B cell (primary cell): ENCODE measurements at places on chromosomes 3 and 15. TPM values are rescaled to one million over a fixed set of nuclear protein-coding genes. Genes with fewer than 3 reads are reported as not detected.

GRCh38 chr3:122758877-122759560 is 34.6 kb downstream of the HSPBAP1 start:
- no peak for DNase-seq

- no peak for DNase-seq
These were observed 417.7 kb upstream of the TBL1XR1 start for GRCh38 chr3:177615015-177615414.

GRCh38 chr3:8355346-8355745 is 146.3 kb upstream of the LMCD1 start:
- DNase-seq, result no peak

- no peak for DNase-seq
These were observed 77.5 kb downstream of the ESYT3 start for GRCh38 chr3:138511945-138512344.

- DNase-seq, result peak; percentile 33
These were observed 1.3 kb downstream of the FEM1B start for GRCh38 chr15:68278595-68279405.

DNA sequence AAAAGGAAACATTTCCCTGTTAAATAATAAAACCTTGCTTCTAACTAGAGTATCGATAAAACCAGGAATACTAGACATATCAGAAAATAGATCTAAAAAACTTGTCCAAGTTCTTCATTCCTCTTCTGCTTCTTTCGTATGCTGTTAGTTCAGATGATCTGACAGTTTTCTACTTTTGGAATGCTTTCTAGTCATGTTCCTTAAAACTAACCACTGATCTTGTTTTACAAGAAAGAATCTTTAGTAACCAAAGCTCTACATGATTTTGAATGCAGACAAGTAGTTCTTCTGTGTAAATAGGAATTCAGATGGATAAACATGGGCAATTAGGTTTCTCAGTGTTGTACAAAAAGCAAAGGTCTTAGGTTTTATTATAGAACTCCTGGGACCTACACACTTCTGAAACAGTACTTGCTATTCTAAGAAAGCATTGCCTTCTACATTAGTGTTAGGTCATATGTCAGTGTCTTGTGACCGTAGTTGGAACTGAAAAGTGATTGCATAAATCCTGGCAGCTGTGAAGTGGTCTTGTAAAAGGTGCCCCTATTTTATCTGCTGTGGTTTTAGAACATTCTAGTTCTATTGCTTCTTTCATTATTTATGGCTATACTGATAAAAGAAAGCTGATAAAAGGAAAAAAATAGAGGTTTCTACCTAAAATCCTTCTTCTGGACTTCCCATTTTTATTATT is 40.7 kb downstream of the SNRK start:
- DNase-seq, result no peak

- no peak for DNase-seq
These were observed 147.7 kb downstream of the VGLL4 start for GRCh38 chr3:11495948-11496557.

GRCh38 chr3:122668930-122669730 is 11.5 kb upstream of the PARP14 start:
- no peak for DNase-seq

DNA sequence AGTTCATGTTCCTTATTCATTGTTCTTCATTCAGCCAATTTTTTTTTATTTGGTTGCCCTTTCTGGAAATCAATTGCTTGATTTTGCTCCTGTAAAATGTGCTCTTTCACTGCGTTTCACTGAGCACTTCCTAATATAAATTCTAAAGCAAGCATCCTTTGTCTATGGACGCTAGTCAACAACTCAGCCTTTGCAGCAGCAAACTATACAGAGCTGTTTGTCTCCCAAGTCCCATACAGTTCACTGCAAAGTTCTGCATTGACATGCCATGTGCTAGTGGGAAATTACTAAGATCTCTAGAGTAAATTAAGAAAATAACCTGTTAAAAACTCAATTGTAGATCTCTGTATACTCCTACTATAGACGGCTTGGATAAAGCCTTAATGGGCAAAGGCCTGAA is 130.1 kb upstream of the BHLHE40 start:
- DNase-seq, result no peak

DNA sequence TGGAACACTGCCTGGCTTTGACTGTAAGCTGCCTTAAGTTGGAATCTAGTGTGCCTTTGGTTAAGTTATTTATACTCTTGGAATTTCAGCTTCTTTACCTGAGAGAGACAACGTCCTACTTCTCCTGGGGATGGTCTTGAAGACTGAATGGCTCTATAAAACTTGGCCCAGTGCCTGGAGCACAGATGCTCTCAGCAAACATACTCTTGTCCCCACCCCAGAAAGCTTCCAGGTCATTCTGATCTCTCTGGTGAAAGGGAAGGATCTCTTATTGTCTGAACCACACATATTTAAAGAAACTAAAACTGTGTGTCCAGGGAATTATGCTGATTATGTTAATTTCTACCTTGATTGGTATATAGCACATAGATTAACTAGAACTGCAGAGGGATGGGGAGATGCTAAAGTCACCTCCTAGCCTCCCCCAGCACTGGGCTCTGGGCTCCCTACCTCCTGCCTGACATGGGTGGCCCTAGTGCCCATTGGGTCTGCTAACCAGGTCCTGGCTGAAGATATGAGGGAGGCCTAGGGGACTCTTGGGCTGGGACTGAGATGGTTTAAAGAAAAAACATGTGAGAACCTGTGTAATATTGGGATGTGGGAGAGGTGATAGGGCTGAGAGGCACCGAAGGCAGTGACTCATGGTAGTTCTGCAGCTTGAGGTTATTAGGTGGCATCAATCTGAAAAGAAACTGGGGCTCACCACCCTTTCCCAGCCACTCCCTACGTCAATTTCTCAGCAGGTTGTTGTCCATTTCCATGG is 171.0 kb downstream of the RPLP1 start:
- no peak for DNase-seq

DNA sequence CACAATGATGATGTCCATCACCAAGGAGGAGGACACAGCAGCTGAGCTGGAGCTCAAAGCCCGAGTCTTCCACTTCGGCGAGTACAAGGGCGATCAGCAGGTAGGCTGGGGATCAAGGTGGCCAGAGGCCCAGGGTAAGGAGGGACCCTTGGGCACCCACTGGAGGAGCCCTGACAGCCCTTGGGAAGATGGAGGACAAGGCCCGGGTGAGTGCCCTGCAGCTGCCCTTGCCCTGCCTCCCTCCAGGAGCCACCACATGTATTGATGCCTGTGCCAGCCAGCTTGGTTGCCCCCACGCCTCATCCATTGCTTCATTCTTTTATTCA is 38.4 kb downstream of the CFAP100 start:
- no peak for DNase-seq

DNA sequence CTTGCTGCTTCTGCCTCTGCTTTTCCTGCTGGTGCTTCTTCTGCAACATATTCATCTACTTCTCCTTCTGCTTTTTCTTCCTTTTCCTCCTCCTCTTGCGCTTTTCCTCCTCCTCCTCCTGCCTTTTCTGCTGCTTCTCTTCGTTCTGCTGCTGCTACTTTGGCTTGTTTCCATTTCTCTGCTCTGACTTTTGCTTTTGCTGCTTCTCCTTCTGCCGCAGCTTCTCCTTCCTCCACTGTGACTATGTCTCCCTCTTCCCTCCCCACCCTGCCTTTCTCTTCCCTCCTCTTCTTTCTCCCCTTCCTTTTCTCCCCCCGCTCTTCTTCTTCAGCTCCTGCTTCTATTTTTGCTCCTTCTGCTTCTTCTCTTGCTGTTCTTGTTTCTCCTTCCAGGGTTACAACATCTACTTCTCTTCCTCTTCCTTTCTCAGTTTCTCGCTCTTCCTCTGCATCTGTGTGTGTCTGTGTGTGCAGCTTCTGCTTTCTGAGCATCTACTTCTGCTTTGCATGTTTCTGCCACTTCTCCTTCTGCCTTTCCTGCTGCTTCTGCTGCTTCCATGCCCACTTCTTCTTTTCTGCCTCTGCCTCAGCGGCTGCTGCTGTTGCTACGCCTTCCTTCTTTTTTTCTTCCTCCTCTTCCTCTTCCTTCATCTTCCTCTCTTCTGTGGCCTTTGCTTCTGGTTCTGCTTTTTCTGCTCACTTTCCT is 51.4 kb downstream of the FAM43A start:
- peak; percentile 92 for DNase-seq

- peak; percentile 70 for DNase-seq
These were observed 34.9 kb upstream of the NRROS start for GRCh38 chr3:196604548-196604947.

- DNase-seq, result no peak
These were observed 1.6 kb upstream of the PRKCD start for GRCh38 chr3:53159156-53160060.

- DNase-seq, result no peak
These were observed 777 bp upstream of the SLC51A start for GRCh38 chr3:196215493-196216020.

- DNase-seq, result no peak
These were observed 107.2 kb upstream of the RGMA start for GRCh38 chr15:93196135-93196670.

- DNase-seq, result no peak
These were observed 18.5 kb upstream of the TM4SF4 start for GRCh38 chr3:149455989-149456388.

DNA sequence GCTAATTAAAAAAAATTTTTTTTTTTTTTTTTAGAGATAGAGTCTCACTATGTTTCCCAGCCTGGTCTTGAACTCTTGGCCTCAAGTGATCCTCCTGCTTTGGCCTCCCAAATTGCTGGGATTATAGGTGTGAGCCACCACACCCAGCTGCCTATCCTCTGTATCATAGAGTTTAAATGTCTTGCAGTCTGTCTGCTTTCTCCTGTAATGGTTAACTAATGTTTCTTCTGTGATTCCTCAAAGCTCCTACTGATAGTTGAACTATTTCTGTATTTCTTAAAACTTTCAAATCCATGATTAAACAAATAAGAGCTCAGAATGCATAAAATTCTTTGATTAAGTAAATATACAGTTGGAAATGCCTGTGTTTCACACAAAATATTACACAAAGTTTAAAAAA is 115.4 kb upstream of the TPM1 start:
- DNase-seq, result no peak

DNA sequence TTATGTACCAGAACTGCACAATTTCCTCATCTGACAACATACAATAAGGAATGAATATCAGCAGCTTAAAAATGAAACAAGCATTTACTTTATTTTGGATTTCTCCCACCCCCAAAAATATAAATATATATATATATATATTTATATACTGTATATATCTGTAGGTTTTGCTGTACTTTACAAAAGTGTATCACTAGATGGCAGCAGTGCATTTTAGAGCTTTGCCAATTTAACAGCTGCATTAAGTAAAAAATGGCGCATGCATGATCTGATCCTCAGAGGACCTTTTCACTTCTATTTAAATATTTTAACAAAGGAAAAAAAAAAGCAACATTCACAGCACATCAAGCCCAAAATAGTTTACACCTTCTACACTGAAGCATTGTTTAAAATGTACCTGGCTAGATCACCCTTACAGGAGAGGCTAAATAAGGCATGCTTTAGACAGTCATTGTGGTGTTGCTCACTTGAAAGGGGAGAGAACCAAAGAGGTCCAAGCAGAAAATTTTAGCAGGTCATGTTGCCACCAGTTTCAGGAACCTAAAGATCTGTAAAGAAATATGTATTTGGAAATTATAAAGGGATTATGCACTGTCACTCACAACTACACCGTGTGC is 72.6 kb downstream of the NPTN start:
- peak; percentile 55 for DNase-seq

- no peak for DNase-seq
These were observed 536 bp downstream of the WDR73 start for GRCh38 chr15:84653584-84653909.

GRCh38 chr3:191682961-191683360 is 222.0 kb downstream of the PYDC2 start:
- no peak for DNase-seq

GRCh38 chr3:132721479-132722164 is 587 bp downstream of the NPHP3 start:
- no peak for DNase-seq

DNA sequence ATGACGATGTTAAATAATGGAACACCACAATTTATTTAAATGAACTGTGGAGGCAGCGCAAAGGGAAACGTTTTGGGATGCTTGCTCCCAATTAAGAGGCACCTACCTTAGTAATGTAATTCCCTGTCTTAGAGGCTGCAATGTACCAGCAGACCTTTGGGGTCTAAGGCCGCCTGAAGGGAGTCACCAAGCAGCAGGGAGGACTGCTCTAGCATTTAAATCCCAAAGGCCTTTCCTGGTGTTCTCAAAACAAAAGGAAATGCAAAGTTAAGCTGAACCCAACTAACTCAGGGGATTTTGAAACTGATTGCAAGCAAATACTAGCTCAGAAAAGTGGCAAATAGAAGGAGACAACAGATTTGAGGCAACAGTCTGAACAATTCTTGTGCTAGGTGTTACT is 510.8 kb downstream of the GABRG3 start:
- DNase-seq, result no peak

DNA sequence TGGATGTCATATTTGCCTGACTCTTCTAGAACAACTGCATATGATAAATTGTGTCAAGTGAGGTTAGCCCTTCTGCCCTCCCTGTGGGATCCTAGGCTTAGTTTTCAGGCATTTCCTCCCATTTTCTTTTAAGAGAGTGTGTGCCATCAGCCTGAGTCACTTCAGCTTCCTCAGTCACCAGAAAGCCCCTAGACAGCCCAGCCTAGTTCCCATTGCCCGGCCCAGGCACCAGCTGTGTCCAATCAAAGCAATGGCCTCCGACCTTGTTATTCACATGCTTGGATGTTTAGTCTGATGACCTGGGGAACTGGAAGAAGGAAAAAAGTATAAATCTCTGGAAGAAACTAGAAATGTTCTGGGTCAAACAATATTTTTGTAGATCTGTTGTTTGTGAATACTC is 221.9 kb upstream of the LRIG1 start:
- DNase-seq, result no peak

ZNF502 gene
- total RNA-seq, result 5.4 and 5.5 TPM in 2 replicates

CCR1 gene
- total RNA-seq, result 0.79 and 1.1 TPM in 2 replicates

PPM1L gene
- total RNA-seq, result 11.4 and 12.0 TPM in 2 replicates

LYZL4 gene
- not detected in 2 replicates for total RNA-seq

ACTC1 gene
- not detected in 2 replicates for total RNA-seq

FBN1 gene
- 0.25 and 0.53 TPM in 2 replicates for total RNA-seq

CADPS gene
- total RNA-seq, result 0.22 and 0.36 TPM in 2 replicates

GPR87 gene
- total RNA-seq, result not detected in 2 replicates

SMCO1 gene
- not detected in 2 replicates for total RNA-seq

PLSCR2 gene
- 0.54 and 0.61 TPM in 2 replicates for total RNA-seq

RASGRP1 gene
- 24.7 and 30.0 TPM in 2 replicates for total RNA-seq

XCR1 gene
- not detected in 2 replicates for total RNA-seq

TM4SF4 gene
- not detected in 2 replicates for total RNA-seq

IGF2BP2 gene
- total RNA-seq, result not detected in 2 replicates

ST6GAL1 gene
- total RNA-seq, result 563 and 585 TPM in 2 replicates

IQCF5 gene
- total RNA-seq, result not detected in 2 replicates

LHFPL4 gene
- not detected in 2 replicates for total RNA-seq

GOLGA6D gene
- not detected in 2 replicates for total RNA-seq
